Pancreas (tissue), 10 donors: ENCODE measurements at places on chromosomes 11 and 22. TPM values are rescaled to one million over a fixed set of nuclear protein-coding genes. Genes with fewer than 3 reads are reported as not detected.
A peak's percentile ranks its signal among the peaks of the same experiment; 100 is the strongest.

- H3K27me3 ChIP-seq: no peaks in the 10 kb centered on the region
- H3K36me3 ChIP-seq: no peaks in the 10 kb centered on the region
- peak overlapping the region; percentile 27 for H3K4me3 ChIP-seq
- H3K4me1 ChIP-seq: peaks cover 21% of the 10 kb centered on the region
Observed at GRCh38 chr11:2445746-2446551, 1.1 kb downstream of the KCNQ1 start.

DNA sequence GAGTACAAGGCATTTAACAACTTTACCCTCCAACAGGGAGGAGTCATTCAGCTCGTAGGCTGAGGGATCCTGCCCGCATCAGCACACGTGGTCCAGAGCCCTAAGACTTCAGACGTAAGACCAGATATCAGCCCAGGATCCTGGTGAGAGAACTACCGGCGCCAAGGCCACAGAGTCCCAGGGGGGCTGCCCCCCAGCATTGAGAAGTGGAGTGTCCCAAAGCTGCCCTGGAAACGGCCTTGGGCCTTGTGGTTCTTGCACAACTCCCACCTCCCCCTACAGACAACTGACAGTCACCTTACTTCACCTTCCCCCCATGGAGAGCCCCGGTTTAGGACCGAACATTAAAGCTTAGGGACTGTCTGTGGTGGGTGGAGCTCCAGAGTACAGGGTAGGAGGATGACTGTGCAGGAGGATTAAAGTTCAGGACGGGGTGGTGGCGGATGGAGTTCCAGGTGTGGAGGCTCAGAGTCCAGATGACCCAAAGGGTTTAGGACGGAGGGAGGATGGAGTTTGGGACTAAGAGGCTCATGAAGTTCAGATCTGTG, 1.0 kb downstream of the C11orf91 start:
- H3K4me1 ChIP-seq: peaks cover 65% of the 10 kb centered on the region
- no peaks in the 10 kb centered on the region for H3K27me3 ChIP-seq
- no peak overlapping the region for H3K4me3 ChIP-seq
- H3K27ac ChIP-seq: peak overlapping the region; percentile 10

DNA sequence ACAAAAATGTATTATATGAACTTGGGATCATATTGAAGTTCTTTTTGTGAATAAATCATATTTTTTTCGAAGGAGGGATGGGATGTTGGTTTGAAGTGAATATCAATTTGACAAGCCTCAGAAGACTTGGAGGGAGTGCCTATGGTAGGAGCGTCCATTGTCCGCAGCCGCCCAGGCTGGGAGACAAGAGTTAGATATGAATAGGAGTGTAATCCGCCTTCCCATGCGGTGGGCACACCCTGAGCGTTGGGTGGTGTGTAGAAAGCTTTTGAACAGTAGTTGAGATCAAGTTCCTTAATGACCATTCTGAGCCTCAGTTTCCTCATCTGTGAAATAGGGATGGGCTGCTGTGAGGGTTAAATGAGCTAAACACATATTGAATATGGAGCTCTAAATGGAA, 7.0 kb downstream of the CD82 start:
- H3K27me3 ChIP-seq: no peaks in the 10 kb centered on the region
- peaks cover 34% of the 10 kb centered on the region for H3K4me1 ChIP-seq
- no peak for DNase-seq
- no peak overlapping the region for H3K4me3 ChIP-seq
- H3K27ac ChIP-seq: no peak overlapping the region
- H3K36me3 ChIP-seq: no peaks in the 10 kb centered on the region

GRCh38 chr22:46561435-46561905, 24.1 kb upstream of the CELSR1 start:
- H3K4me3 ChIP-seq: no peak overlapping the region
- no peak for DNase-seq
- H3K27ac ChIP-seq: no peak overlapping the region
- H3K4me1 ChIP-seq: no peaks in the 10 kb centered on the region
- no peaks in the 10 kb centered on the region for H3K27me3 ChIP-seq

DNA sequence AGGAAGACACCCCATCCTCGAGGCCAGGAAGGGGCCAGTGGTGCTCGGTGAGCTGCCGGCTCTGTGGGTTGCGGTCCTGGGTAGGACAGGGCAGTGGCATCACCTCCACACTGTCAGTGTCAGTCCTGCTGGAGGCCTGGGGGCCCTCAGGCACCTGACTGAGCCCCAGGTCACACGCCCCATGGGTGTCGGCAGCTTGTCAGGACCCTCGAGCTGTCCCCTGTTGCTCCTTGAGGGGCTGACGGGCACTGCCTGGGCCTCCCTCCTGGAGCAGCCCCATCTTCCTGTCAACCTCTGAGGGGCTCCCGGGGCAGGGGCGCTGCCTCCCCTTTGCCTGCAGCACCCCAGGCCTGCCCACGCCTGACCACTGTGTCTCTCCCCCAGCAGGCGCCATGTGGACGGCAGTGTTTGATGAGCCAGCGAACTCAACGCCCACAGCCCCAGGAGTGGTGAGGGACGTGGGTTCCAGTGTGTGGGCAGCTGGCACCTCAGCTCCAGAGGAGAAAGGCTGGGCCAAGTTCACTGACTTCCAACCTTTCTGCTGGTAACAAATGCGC, 35.4 kb downstream of the SBF1 start:
- DNase-seq: no peak
- no peaks in the 10 kb centered on the region for H3K27me3 ChIP-seq
- no peak overlapping the region for H3K4me3 ChIP-seq
- no peaks in the 10 kb centered on the region for H3K4me1 ChIP-seq

- H3K36me3 ChIP-seq: no peaks in the 10 kb centered on the region
- peak within 1 kb of the TSS; percentile 72 for H3K4me3 ChIP-seq
- H3K4me1 ChIP-seq: peaks cover 4% of the 10 kb centered on the region
- DNase-seq: peak; percentile 93
- H3K27ac ChIP-seq: peak within 1 kb of the TSS; percentile 72
Observed at GRCh38 chr11:82901165-82901921, at the start of gene DDIAS. Gene DDIAS, plus strand, starts transcription at chr11:82901736. Its CDS starts 13,003 bp downstream, at chr11:82914739.

DNA sequence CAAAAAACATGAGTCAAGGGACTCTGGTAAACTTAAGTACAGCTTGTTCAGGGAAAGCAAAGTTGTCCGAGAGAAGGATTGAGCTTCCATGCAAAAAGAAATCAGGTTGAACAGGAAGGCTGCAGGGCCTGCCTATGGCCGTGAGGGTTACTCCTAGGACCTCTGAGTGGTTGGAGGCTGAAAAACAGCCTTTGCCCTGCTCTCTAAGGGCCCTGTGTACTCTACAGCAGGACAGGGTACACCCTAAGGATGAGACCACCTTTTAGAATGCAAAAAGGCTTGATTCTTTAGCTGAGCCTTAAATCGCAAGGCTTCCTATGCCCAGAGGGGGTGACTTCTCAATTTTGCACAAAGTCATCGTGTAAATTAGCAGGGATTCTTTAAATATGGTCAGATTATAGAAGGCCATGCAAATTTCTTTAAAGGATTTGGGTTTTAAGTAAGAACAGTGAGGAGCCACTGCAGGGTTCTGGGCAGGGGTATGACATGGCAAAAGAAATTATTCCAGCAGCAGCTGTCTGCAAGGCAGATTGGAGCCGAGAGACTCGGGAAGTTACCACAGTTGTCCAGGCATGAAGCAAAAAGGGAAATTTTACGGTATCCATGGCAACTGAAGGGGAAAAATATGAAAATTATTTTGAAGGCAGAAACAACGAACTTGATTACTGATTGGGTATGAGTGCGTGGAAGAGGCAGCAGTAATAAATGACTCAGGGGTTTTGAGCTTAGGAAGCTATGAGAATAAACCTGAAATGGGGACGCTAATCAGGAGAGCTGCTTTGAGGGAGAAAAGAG, 91.8 kb downstream of the FAM76B start:
- no peaks in the 10 kb centered on the region for H3K4me1 ChIP-seq
- no peak overlapping the region for H3K27ac ChIP-seq
- no peaks in the 10 kb centered on the region for H3K36me3 ChIP-seq
- H3K4me3 ChIP-seq: no peak overlapping the region
- no peaks in the 10 kb centered on the region for H3K27me3 ChIP-seq

The OR4A15 gene
- total RNA-seq: not detected

The GGTLC3 gene
- not detected for total RNA-seq

The TSPAN32 gene
- total RNA-seq: not detected

The TANGO2 gene
- total RNA-seq: 8.4 TPM

The GSC2 gene
- not detected for total RNA-seq

The OR51B2 gene
- total RNA-seq: not detected
